Fibroblast of lung (primary cell): ENCODE measurements at places on chromosomes 7 and 10.
A peak's percentile ranks its signal among the peaks of the same experiment; 100 is the strongest.

DNA sequence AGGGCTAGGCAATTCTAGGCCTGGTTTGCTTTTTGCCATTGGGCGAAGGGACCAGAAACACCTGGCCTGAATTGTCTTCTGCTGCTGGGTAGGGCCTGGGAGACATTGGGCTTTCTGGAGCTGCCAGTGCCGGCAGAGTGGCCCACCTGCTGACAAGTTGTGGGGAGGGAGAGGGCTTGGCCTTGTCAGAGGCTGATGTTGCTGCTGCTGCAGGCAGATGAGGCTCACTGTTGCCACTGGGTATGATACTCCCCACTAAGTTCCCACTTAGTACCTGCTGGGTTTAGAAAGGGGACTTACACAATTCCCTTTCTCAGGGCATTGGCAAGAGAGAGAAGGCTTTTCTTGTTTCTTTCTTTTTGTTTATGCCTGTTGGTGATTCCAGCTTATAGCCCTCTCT lies 289.6 kb upstream of the NPVF start:
- DNase-seq: no peak

DNA sequence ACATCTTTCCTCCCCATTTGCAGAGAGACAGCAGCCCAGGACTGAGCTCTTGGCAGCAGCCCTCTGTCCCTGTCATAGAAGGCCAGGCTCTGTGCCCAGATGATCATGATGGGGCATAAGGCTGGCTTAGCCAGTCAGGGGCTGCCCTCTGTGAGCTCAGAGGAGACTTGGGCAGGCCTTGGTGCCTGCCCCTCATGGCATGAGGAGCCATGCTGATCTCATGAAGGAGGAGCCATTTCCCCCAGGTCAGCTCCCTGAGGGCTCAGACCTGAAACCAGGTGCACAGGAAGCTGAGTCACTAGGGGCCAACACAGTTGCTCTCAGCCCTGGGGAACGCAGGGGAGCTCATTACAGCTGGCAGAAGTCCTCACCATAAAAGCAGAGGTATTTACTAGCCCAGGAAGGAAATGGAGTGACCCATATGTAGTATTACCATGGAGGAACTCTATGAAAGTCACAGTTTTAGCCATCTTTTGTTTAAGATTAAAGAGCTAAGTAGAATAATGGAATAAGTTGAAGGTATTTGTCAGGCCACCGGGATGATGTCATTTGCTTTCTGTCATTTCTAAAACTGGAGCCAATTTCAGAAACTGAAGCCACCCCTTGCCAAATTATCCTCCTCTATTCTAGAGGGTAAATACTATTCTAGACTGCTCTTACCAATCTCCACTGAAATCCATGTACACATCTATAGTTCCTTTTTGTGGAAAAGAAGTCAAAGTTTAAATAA lies 362.4 kb upstream of the ZNF32 start:
- no peak for DNase-seq

DNA sequence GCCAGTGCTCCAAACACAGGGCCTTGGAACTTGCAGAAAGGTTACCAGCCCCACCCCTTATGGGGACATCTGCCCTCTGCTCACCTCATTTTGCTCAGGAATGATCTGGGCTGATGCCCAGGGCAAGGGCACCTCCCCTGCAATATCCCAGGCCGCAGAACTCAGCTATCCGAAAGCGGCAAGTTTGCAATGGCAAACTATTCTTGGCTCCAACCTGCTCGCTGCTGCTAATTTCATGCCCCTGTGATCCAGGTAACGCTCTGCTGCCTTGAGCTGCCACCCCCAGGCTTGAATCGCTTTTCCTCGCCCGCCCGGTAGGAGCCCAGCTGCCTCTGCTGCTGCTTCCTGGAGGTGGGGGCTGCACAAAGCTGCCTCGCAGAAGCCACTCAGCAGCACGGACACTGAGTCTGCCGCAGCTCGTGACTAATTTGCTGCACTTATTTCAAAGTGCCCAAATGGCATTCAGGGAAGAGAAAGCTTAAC lies 18.2 kb downstream of the SLC29A3 start:
- DNase-seq: no peak

DNA sequence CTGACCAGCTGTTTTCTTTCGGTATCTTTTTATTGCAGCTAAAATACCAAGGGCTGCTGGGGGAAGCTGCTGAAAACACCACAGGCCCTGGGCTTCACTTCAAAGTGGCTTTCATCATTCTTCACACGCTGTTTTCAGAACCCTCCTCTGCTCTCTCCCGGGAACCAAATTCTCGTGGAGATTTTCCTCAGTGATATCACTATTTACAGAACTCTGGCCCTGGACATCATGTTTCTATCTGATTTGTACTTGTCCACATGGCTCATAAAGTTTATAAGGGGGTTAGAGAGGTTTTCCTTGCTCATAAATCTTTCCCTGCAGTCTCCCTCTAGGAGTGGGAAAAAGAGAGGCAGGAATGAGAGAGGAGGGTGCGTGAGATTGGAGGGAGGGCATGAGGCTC lies 177.4 kb upstream of the NPVF start:
- DNase-seq: no peak

DNA sequence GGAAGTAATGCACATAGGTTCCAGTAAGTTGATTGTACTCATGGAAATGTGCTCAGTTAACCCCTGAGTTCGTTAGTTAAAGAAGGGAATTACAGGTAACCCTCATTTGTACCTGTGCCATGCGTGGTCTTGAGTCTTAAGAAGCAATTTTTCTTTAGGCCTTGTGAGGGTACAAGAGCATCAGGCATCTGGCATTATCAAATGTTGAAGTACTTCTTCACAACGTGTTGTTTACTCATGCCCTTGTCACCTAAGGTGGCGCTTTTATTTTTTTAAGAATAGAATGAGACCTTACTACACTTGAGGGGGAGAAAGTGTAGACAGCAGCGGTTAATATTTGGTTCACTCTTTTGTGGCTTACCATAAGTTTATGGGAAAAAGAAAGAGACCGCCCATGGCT lies 167.1 kb downstream of the VTI1A start:
- no peak for DNase-seq

- DNase-seq: no peak
Observed at GRCh38 chr10:115095758-115096157, 2.6 kb downstream of the ATRNL1 start.

GRCh38 chr7:53993224-53993623 lies 549.0 kb upstream of the VSTM2A start:
- DNase-seq: no peak

- peak; percentile 44 for DNase-seq
Observed at GRCh38 chr7:24722386-24723177, 34.7 kb downstream of the GSDME start.

DNA sequence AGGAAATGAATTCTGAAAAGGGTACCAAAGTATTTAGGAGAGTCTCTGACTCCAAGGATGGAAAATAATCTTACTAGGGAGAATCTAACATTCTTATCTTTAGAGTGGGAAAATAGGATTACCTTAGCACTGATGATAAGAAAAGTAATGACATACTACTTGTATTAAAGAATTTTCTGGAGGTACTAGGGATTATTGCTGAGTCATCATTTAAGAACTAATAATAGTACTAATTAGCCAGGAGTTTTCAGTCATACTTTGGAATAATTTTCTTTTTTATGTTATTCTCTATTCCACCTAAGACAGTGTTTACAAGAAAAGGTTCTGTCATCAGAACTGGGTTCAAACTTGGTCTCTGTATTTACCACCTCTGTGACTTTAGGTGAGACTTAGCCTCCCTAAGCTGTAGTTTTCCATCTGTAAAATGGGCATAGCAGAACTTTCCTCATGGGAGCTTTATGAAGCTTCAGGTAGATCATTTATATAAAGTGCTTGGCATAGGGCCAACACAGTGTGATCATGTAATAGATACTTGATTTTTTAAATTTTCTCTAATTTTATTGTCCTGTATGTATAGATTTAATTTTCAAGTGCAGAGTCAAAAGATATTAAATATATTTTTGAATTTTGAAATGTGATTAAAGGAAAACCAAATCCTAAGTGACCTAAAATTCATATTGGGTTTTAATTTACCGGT lies 20.4 kb downstream of the ITGB8 start:
- no peak for DNase-seq

GRCh38 chr10:33487014-33487776 lies 152.7 kb upstream of the NRP1 start:
- peak; percentile 3 for DNase-seq

GRCh38 chr10:131065673-131066305 lies 245.7 kb downstream of the TCERG1L start:
- no peak for DNase-seq

DNA sequence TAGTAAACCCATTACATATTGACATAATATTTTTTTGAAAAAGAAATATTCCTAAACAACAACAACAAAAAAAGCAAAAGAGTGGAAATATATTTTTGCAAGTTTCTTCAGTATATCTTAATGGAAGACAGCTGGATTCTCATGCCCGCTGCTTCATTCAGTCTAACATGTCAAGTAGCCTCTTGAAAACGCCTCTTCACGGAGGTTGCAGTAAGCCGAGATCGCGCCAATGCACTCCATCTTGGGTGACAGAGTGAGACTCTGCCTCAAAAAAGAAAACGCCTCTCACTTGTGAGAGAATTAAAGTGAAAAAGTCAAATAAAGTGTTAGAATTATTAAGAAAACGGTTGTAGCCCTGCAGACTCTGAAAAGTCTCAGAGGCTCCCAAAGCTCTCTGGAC lies 1.3 kb downstream of the CUTC start:
- peak; percentile 31 for DNase-seq

DNA sequence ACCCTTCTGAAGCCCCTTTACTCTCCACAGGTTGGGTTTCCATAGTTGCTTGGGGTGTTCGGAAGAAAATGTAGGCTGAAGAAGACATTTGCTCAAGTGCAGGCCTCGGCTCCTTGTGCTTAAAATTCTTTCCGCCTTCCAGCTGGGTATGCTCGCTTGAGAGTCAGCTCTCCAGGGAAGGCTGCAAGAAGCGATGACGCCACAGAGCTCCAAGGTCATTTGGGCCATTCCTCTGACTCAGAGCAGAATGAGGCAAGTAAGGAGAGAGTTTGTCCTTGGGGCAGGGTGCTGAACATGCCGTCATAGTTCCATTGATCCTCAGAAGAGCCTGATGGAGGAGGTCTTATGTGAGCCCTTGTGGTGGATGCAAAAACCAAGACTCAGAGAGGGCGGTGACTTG lies 27.4 kb upstream of the HSPA12A start:
- peak; percentile 78 for DNase-seq

GRCh38 chr10:89738551-89739209 lies 37.3 kb downstream of the KIF20B start:
- DNase-seq: no peak

DNA sequence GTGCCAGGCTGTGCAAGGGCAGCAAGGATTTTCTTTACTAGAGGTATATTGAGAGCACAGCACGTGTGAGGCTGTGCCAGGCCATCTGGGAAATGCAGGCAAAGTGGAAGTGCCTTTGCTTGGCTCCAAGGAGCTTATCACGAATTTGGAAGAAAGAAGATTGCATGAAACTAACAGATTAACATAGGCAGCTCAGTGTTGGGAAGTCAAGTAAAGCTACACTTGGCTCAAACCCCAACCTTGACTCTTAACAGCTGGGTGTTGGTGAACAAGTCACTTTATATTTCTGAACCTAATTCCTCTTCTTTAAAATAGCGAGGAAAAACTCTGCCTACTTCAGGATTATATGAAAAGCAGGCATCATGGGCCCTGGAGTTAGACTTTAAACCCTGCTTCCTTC lies 105.2 kb downstream of the PLCE1 start:
- DNase-seq: peak; percentile 30

- DNase-seq: no peak
Observed at GRCh38 chr10:23034790-23035189, 60.6 kb upstream of the MSRB2 start.

- DNase-seq: no peak
Observed at GRCh38 chr7:123666492-123666891, 10.8 kb downstream of the LMOD2 start.

DNA sequence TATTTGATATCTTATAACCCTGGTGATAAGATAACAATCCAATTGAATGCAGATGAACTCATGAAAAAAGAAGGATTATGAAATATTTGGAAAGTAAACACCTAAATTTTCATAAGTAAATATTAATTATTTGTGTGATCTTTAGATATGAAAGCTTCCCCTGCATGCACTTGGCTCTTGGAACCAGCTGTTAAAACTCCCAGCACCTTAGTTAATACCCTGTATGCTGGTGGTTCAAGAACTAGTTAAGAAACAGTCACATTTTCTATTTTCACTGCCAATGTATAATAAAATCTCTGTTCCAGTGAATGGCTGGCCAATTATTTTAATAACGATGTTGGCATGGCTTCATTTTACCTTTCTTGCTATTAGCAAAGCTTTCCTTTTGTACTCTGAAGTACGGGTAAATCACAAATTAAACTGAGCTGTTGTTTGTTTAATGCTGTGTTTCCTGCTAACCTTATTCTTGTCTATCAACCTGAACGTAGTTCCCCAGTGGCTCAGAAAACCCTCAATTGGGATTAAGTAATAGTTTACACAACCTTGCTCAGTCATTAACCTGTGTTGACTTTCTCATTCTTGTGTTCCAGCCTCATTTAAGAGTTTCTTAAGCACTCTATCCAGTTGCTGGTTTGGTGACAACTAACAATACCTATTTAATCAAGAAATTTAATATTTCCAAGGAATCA lies 38.9 kb downstream of the MET start:
- DNase-seq: no peak

GRCh38 chr10:60663850-60664249 lies 114.4 kb upstream of the CDK1 start:
- DNase-seq: no peak

GRCh38 chr7:88090671-88091070 lies 129.2 kb downstream of the SRI start:
- no peak for DNase-seq

DNA sequence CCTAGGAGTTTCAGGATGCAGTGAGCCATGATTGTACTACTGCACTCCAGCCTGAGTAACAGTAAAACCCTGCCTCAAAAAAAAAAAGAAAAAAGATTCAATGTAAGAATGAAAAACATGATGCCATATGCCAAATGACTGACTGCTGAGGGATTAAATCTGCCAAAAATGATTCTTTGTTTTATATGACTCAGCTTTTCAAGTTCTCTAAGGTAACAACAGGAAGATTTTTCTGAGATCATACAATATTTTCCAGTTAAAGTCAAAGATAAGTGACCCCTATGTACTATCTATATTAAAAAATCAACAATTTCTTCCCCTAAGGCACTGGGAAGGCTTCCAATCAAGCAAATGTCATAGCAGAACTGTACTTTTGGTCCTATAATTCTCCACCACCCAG lies 271.2 kb upstream of the IMMP2L start:
- peak; percentile 42 for DNase-seq

GRCh38 chr10:62238880-62239279 lies 29.8 kb downstream of the RTKN2 start:
- DNase-seq: no peak

DNA sequence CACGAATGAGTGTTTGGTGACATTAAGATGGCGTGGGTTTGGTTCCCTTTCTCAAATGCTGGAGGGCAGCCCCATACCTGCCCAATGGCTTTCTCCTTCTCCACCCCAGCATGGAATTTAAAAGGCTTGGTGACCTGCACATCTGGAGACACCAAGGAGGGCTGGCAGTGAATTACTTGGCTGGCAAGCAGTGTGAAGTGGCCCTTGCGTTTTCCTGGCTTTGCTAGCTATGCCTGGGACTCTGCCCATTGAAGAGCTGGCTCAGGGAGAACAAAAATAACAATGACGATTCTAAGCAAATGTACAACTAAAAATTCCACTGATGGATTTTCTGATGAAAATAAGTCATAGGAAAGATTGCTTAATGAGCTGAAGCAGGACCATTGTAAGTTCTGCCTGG lies 203.7 kb downstream of the CYP26A1 start:
- DNase-seq: no peak
